ENCODE measurements at places on chromosomes 6 and 20.

DNA sequence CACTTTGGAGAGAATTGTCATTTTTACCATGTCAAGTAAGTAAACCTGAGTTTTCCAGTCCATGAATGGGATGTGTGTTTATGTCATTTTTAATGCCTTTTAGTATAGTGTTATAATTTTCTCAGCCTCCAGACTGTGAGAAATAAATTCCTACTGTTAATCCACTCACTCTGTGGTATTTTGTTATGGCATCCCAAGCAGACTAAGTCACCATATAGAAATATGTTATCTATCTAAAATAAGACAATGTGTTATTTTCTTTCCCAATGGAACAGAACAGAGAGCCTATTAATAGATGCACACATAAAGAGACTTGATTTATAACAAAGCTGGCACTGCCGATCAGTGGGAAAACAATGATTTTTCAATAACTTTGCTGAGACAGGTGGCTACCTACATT lies 70.2 kb upstream of the SLC4A11 start:
- DNase-seq: no peak

- DNase-seq: no peak
These were observed 60.1 kb upstream of the RALGAPA2 start for GRCh38 chr20:20772497-20773085.

- DNase-seq: no peak
These were observed 14.2 kb upstream of the HLA-DRB1 start for GRCh38 chr6:32603888-32604287.

GRCh38 chr6:161076181-161076677 lies 84.7 kb downstream of the MAP3K4 start:
- DNase-seq: no peak

GRCh38 chr20:31806564-31807355 lies 12.4 kb upstream of the MYLK2 start:
- DNase-seq: no peak

All from GM19239 (cell line).